AG09309 (cell line): ENCODE measurements at places on chromosomes 16 and 17.

GRCh38 chr17:70606086-70606485 is 436.8 kb downstream of the KCNJ2 start:
- DNase-seq: no peak

- no peak for DNase-seq
Measured at GRCh38 chr17:14903854-14904253, 361.3 kb downstream of the PMP22 start.

GRCh38 chr17:17401271-17401781 is 75.5 kb upstream of the MED9 start:
- DNase-seq: no peak

GRCh38 chr17:79732804-79733691 is 2.3 kb downstream of the ENPP7 start:
- DNase-seq: no peak

DNA sequence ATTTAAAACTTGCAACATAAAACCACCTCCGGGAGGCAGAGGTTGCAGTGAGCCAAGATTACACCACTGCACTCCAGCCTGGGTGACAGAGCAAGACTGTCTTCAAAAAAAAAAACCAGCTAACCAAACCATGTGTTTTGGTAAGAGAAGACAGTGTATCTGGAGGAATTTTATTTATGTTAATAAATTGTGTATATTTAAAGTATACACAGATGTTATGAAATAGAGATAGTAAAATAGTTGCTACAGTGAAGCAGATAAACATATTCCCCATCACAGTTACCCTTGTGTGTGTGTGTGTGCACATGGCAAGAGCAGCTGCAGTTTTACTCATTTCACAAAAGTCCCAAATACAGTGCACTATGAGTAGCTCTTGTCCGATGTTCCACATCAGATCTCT is 54.8 kb upstream of the CRISPLD2 start:
- DNase-seq: no peak

- no peak for DNase-seq
Measured at GRCh38 chr17:49728425-49728824, 20.7 kb upstream of the SLC35B1 start.

GRCh38 chr17:17110520-17110919 is 68.3 kb downstream of the MPRIP start:
- no peak for DNase-seq

DNA sequence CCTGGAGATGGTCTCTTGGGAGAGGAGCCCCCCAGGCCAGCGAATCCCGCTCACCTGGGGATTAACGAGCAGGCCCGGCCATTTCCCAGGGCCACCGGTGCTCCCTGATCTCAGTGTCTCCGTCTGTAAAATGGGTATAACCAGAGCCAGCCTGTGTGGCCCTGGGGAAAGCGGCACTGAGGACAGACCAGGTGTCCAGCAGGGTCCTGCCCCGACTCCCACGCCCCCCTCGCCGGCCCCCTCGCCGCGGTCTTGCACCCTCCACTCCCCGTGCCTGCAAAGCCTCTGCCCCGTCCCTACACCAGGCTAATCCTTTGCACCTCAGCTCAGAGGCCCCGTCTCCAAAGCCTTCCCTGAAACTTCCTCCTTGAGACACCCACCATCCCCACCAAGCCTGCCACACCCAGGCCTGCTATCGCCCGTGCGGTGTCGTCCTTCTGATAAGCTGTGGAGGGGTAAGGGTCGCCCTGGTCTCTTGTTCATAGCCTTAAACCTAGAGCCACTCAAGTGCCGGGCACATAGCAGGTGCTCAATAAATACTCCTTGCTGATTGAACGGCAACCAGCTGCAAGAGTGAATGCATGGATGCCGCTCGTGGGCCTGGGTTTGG is 259.1 kb downstream of the C16orf95 start:
- DNase-seq: no peak

DNA sequence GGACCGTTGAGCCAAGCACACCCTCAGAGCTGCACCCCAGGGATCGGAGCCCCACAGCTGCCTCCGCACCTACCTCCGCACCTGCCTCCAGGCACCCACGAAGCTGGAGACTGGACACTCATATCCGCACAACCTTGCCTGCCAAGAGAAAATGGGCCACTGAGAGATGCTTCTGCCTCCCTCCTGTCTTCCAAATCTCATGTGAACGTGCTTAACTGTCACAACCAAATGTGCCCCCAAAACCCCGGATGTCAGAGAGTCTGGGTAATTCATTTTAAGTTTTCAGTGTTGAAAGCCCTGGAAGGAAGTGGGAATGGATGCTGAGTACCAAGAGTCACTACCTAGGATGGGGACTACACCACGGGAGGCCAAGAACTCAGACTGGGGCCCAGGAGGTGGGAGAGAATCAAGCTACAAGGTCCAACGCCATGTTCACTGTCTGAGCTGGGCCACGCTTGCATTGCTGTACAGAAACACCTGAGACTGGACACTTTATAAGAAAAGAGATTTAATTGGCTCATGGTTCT is 49.5 kb upstream of the MEAK7 start:
- no peak for DNase-seq

DNA sequence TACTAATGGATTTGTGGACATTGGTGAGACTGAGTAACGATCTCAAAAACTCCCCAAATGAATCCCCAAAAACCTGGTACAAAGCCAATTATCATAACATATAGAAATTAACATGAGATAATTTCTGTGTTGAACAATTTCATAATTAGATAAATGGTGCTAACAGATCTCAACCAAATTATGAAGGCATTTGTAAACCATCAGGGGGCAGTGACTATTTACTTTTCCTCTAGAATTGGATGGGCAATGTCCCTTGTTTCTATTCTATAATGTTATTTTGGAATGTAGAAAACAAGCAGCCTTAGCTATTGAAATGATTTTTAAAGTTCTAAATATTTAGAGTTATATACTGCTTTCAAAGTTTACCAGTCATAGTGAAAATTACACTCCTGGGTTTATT is 57.8 kb downstream of the MYH10 start:
- no peak for DNase-seq

- no peak for DNase-seq
Measured at GRCh38 chr17:902463-902862, 77.1 kb downstream of the NXN start.

DNA sequence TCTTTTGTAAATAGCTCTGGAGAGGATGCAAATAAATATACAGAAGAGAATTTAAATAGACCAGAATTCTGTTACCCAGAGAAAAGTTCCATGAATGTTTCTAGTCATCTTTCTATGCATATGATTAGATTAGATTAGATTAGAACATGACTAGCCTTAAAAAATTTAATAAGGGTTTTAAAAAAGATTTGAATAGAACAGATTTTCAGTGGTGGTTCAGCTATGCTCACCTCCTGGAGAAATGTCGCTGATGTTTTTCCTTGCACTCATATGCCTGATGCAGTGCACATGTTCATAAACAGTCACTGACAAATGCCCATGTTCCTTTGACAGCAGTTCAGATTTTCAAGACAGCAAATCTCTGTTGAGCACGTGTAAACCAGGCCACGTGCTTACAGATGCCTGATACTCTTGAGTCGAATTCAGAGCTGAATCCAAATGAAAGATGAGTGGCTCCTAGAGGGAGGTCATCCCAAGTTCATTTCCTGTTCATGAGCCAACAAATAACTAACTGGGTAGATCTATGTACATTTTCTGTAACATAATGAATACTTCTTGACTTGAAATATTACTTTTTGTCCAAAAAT is 19.9 kb upstream of the RAB11FIP4 start:
- DNase-seq: no peak

DNA sequence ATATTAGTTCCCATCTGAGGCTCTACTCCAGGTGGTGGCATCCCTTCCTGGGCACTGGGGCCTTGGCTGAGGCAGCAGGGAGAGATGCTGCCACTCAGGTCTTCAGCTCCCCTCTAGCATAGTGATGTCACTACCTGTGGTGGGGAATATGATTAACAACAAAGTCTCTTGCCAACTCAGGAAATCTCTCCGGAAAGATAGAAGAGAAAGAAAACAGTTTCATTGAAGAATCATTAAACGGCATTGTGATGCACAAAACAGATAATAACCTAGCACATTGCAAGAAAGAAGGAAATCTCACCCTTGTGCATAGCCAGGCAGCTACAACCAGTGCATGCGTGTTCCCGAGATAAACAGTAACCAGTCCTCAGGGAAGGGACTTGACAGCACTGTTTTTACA is 12.2 kb upstream of the ZNF267 start:
- DNase-seq: no peak

GRCh38 chr16:86151239-86151851 is 252.4 kb downstream of the IRF8 start:
- DNase-seq: no peak

GRCh38 chr17:77420804-77421629 is 280.2 kb downstream of the SEC14L1 start:
- DNase-seq: no peak

DNA sequence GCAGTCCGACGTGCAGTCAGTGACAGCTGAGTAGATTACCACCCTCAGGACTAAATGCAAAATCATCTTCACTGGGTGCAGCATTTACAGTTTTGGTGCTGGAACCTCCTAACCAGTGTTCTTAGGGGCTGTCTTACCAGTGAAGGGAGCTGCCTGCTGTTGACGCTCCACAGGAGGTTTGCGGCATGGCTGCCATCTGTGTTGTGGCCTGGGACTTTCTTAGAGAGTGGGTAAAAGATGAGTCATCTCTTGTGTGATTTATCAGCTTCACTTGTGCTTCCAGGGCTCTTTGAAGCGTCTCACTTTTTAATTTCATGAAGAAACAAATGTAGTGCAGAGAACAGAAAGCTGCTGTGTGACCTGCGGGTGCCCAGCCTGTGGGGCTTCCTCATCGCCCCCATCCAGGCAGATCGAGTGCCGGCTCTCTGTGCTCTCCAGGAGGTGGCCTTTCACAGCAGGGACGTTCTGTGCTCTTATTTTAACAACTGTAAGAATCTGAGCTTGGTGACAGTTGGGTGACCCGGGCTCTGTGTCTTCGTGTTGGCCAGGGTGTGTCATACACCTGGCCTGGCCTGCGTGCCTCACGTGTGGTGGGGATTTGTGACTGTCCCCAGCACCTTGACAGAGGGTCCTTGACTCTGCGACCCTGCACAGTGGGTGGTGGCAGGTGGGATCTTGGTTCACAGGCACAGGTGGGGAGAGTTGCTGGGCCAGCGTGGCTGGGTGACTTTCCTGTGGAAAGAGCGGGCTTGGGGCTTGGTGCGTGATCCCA is 24.3 kb upstream of the ZNF750 start:
- DNase-seq: peak; percentile 50

DNA sequence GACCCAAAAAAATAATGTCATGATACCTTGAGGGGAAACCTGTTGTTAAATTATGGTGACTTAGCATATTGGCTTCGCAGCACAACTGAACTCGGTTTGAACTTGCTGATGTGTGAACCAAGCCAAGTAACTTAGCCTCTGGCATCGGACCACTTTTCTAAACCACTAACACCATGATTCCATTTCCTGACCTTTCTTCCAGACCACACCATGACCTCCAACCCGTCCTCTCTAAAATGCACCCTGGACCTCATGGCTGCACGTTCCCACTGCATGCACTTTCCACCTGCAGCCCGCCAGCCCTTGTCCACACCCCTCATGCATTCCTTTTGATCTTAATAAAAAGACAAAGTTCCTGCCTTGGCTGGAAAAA is 29.3 kb downstream of the DYNLRB2 start:
- no peak for DNase-seq

- DNase-seq: peak; percentile 38
Measured at GRCh38 chr16:90022209-90023077, 3.2 kb upstream of the DBNDD1 start.

- DNase-seq: no peak
Measured at GRCh38 chr16:78813661-78814311, 714.3 kb downstream of the WWOX start.

GRCh38 chr17:79931817-79932309 is 92.6 kb upstream of the CBX4 start:
- DNase-seq: no peak

DNA sequence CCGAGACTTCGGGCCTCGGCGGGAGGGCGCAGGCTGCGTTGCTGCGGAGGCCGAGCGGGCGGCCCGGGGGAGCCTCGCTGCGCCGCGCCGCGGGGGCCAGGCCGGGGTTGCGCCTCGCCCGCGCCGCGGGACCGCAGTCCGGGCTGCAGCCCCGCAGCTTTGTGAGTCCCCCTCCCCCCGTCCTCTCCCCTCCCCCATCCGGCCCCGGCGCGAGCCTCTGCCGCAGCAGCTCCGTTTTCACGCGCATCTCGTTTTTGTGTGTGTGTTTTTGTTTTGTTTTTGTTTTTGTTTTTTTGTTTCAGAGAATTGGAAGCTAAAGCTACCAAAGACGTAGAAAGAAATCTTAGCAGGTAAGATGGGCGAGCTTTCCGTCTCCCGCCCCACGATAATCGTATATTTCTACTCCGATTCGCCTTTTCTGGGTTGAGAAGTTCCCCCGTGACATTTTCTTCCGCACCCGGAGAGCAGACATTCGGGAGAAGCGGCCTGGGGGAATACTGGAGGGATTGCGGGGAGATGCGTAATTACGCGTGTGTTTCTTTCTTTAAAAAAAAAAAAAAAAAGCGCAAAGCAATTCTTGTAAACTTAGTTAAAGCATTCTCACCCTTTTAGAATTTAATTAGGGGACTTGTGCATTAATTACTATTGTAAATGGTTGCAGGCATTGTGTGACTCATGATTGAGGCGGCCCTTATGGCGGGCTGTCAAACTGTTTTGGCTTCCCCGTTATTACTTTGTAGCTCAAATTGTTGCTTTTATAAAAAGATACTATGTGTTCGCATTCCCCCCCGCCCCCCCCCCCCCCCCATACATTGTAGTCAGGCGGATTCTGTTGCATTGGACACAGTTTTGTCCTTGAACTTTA is 732 bp downstream of the TNRC6A start:
- DNase-seq: no peak

DNA sequence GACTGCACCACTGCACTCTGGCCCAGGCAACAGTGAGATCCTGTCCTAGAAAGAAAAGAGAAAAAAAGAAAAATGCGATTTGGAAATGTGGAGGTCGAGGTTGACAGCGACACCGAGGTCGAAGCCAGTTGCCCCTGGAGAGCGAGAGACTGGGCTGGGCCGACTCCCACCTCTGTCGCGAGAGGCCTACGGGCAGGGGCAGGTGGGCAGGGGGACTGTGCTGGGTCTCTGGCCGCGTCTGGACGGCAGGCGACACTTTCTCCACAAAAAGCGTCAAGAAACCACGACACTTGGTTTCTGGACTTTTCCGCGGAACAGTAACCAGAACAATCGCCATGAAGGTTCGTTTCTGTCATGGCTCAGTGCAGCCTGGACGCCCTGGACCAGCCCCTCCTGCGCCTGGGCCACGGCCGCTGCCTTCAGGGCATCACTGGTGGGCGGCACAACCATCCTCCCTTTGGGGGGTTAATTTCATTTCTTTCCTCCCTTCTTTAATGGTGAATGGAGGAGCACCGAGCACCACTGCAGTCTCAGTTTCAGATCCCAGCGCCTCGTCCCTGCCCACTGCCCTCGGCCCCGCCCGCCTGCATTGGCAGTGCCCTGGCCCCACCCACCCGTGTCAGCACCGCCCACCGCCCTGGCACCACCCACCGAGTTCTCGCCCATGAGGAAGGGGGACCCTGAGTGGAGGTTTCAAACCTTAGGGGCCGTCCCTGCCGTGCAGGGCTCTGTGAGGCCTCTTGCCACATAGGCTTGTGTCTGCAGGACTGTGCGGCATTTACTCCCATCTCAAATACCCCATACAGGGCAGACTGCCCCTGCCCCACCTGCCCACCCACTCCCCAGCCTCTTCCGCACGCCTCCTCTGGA is 18.5 kb upstream of the CDH15 start:
- DNase-seq: no peak

GRCh38 chr17:2004435-2004952 is 20.6 kb downstream of the RTN4RL1 start:
- DNase-seq: no peak

- DNase-seq: no peak
Measured at GRCh38 chr16:79287424-79287917, 313.1 kb downstream of the MAF start.

GRCh38 chr16:8258523-8258922 is 331.8 kb downstream of the TMEM114 start:
- no peak for DNase-seq
